ENCODE measurements at places on chromosomes 12 and 14.

- no peak for DNase-seq
These were observed 12.3 kb downstream of the GTF2A1 start for GRCh38 chr14:81208489-81208888.

GRCh38 chr14:86990396-86990795 lies 1002.6 kb downstream of the GALC start:
- no peak for DNase-seq

DNA sequence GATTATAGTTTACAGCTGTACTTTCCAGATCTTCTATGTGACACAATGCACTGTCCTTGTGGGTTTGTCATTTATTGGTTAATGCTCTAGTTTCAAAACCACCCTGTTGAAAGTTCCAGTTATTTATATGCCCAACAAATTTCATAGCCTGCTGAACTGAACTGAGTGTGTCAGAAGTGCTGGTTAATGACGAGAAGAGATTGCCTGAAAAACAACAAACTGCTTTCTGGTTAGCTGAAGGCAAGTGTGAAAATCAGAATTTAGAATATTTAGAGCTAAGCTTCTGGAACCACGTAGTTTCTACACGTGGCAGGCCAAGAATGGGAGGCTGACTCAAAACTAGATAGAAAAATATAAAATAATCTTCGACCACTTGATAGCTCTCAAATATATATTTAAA lies 19.1 kb upstream of the RIN3 start:
- DNase-seq, result no peak

DNA sequence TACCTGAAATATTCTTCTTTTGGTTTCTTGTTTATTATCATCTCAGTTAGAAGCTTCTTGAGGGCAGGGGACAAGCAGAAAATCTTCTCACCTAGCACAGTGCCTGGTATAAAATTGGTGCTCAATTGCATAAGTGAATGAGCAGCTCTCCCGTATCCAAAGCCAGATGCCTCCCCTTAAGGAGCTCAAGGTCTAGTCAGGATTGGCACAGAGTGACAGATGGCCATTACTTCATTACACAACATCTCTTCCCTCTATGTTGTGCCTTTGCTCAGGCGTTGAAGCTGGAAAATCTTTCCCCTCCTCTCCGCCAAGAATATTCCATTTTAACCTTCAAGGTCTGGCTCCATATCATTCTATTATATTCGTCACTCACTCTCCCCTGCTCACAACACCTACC lies 3.6 kb downstream of the SLC4A8 start:
- no peak for DNase-seq

GRCh38 chr14:49954171-49954631 lies 61.3 kb downstream of the ARF6 start:
- no peak for DNase-seq

- DNase-seq, result no peak
These were observed 624.4 kb downstream of the KCNH5 start for GRCh38 chr14:62420847-62421246.

- no peak for DNase-seq
These were observed 7.4 kb downstream of the ASCL1 start for GRCh38 chr12:102964872-102965271.
